ENCODE measurements at places on chromosomes 4 and X.

DNA sequence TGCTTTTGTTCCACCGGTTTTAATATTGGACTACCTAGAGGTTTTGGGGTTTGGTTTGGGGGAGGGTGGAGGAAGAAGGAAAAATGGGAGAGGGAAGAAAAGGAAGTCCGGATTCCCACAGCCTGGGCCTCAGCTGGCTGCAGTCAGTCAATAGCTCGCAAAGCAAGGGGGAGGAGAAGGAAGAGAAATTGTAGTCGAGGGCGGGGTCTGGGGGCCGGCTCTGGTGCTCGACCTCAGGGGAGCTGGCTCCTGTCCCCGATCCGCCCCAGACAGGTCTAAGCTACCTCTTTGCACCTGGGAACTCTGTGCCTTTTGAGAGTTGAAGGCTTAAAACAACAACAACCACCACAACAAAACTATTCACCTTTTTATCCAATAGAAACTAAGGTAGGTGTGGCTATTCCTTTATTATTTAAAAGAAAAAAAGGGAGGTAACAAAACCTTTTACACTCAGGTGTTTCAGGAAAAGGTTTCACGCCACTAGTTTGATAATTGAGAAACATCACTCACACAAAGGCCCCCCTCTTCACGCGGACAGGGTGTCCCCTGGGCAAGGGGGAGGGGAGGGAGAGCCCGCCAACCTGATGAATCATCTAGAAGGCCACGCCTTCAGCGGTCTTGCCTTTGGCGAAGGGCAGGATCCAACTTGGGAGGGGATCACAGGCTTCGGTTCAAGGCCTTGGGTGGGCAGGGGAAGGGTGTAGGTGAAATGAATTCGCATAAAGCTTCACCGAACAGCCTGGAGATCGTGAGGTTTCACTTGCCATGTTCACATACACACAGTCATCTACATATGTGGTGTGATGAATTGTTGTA is 1.6 kb upstream of the LNX1 start:
- no peak for DNase-seq

DNA sequence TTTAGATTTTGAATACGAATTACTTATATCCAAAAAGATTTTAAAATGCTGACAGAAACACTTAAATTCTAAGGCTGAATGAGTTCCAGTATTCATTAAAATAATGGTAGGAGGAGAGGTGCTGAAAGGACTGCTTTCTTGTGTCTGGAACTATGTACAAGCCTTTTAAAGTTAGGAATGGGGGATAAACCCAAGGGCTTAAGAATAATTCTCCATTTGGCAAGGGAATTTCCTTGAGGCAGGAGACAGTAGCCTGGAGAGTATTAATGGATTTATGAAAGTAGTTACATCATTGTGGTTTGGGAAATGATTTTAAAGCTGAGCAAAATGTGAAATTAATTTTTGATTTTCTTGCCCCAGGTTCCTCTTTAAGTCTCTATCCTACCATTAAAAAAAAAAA is 266.5 kb upstream of the KCNIP4 start:
- no peak for DNase-seq

DNA sequence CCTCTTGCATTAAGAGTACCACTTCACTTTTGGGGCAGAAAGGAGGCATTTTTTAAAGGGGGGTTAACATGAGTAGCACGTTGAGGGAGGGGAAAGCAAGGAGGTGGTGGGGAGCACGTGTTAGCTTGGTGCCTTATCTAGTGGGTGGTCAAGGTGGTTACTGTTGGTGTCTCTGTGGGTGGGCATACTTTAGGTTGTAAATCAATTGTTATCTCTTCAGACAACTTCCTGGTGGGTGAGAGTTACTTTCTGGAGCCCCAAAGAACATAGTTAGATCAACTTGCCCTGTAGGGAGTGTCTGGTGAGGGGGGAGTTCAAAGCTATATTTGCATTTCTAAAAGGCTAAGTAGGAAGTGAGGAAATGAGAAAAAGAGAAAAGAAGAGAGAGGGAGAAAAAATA is 297.7 kb upstream of the CLNK start:
- no peak for DNase-seq

GRCh38 chr4:83267121-83267829 is 17.3 kb downstream of the COQ2 start:
- no peak for DNase-seq

GRCh38 chr4:161546902-161547301 is 616.9 kb downstream of the FSTL5 start:
- no peak for DNase-seq

- DNase-seq, result no peak
These were observed 7.0 kb downstream of the RPL36A start for GRCh38 chrX:101397779-101398178.

- DNase-seq, result no peak
These were observed 148.4 kb upstream of the SPRY1 start for GRCh38 chr4:123248085-123248659.

DNA sequence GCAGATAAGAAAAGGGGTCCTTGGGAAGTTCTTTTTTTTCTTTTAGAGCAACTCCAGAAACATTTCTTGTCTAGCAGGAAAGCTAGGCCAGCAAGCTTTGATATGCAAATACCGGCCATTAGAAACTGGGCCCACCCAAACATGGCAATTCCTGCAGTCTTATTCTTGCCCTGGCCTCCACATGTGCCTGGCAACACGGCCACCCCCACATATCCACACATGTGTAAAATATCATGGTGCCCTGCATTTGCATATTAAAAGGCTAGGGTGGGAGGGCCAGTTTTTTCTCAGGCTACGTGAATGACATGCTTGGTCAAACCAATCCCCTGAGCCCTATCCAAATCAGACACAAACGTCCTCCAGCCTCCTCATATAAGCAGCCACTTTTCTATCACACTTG is 171.7 kb upstream of the ZCCHC13 start:
- DNase-seq, result no peak

DNA sequence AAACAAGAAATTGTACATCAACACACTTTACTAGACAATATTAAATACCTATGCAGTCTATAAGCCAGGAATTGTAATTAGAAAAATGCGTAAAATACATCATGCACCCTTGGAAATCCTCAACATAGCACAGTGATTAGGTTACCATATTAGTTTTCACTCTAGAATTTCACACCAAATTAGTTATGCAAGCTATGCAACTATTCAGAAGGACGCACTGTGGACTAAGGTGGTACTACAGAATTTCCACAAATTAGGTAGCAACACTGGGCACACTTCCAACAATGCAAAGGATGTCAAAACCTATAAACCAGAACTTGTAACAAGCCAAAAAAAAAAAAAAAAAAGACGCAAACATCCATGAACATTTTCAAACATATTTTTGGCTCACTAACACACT is 71.1 kb upstream of the ZCCHC13 start:
- DNase-seq, result no peak

DNA sequence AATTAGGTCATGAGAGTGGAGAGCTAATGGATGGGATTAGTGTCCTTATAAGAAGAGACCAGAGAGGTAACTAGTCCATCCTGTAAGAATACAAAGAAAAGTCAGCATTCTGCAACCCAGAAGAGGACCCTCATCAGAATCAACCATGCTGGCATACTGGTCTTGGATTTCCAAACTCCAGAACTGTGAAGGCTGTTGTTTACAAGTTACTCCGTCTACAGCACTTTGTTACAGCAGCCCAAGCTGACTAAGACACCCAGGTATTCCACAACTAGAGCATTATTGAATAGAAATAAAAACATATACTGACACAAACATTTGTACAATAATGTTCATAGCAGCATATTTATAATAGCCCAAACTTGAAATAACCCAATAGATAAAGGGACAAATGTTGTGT is 9.2 kb downstream of the TMEM156 start:
- DNase-seq, result no peak

DNA sequence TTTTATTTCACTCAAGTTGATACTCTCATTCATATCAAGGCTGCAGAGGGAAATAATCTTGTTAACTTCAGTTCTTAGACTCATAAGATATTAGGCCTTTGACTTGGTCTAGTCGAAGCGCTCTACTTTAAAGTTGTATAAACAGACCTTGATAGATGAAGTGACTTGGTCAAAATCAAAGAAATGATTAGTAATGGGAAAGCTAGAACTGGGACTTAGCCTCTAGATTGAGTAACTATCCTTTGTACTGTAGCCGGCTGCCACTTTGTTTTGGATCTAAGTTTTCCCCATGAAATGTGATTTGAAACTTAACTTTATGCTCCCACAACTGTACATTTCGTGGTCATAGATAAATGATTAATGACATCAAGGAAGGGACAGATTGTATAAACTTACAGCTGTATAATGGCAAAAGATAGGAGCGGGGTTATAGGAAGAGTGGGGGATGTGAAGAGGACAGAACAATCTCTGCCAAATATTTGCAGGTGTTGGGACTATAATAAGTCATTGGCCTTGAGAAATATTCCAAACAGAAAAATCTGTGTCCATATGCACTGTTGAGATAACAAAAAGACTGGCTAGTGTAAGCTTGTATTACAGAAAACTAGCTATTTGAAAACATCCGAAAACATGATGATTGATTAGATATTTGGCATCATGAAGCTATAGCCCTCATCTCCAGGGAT is 17.2 kb downstream of the MID2 start:
- no peak for DNase-seq

- no peak for DNase-seq
These were observed 318.9 kb upstream of the F9 start for GRCh38 chrX:139211568-139212182.

GRCh38 chr4:8229331-8229975 is 30.4 kb downstream of the SH3TC1 start:
- no peak for DNase-seq

DNA sequence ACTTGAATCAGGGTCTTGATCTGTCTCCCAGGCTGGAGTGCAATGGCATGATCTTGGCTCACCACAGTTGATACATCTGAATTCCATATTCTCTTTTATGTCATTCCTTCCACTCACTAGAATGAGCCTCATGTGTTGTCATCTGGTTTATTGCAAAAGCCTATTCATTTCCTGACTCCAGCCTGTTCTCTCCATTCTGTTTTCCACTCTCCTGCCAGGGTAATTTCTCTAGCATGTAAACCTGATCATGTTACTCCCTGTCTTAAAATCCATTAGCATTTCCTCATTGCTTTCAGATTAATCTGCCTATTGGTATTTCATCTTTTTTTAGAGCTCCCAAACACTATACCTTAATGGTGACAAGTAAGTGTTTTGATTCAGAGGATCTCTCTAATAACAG is 4.3 kb upstream of the DDX60L start:
- DNase-seq, result no peak

DNA sequence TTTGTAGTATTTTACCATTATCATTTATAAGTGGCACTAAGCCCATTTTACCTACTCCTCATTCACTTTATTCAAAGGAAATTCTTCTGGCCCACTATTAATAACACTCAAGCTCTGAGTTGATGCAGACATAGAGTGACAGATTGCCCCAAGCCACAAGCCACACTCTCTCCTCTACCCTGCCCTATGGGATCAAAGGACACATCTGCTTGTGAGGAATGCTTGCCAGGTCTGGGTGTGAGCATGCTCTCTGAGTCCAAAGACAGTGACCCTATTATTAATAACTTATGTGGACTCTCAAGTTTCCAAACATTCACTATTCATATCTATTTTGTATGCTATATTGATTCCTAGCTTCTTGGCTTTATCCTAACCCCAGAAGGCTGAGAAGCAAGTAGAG is 18.5 kb downstream of the ETNPPL start:
- no peak for DNase-seq

GRCh38 chrX:23773601-23774175 is 9.3 kb upstream of the SAT1 start:
- no peak for DNase-seq

DNA sequence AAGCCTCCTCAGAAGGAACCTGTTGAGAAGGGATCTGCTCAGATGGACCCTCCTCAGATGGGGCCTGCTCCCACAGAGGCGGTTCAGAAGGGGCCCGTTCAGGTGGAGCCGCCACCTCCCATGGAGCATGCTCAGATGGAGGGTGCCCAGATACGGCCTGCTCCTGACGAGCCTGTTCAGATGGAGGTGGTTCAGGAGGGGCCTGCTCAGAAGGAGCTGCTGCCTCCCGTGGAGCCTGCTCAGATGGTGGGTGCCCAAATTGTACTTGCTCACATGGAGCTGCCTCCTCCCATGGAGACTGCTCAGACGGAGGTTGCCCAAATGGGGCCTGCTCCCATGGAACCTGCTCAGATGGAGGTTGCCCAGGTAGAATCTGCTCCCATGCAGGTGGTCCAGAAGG is 22.9 kb downstream of the REST start:
- no peak for DNase-seq

Data from GM12891 (cell line).